NCI-H774 (cell line): ENCODE measurements at places on chromosomes 3 and 15.
A peak's percentile ranks its signal among the peaks of the same experiment; 100 is the strongest.

DNA sequence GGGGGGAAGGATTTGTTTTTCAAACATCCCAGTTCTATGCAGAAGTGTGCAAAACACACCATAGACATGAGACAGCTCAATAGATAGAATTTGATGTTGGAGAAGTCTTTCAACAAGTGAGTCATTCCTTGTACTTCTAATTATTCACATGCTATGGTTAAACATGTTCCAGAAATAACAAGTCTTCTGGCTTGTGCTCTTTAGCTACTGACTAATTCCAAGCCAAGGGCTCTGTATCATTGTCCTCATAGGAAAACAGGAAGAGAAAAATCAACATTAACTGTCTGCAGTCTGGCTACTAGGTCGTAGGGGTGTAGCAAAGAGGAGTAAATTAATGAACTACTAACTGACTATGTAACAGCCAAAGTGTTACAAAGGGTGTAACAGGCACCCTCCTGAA, 25.8 kb downstream of the LDHAL6B start:
- DNase-seq = no peak

- DNase-seq = no peak
Measured at GRCh38 chr3:197327701-197328100, 29.3 kb upstream of the DLG1 start.

DNA sequence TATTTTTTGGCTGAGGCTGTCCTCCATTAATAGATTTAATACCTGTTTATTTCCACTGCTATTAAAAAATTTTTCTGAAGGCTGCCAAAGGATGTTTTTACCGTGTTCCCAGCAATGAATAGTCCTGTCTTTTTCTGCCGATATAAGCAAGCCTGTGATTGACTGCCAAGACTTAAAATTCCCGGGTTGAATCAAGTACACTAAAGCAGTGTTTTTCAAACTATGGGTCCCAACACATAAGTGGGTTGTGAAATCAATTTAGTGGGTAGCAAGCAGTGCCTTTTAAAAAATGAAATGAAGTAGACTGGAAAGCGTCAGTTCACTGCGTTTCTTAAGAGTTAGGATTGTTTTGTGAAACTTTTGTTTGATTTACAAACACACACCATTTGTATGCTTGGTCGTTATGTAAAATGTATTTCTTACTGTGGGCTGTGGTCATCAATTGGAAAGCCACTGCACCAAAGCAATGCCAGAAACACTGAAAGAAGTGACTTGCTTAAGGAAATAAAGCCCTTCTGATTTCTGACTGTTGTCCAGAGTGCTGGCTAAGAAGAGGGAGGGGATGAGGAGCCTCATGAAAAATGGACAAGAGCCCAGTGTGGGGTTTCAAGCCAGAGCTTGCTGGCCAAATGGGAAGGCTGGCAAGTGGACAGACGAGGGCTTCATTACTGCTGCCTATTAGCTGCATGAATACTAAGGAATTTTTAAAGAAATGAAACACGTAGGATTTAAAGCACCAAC, 206.0 kb downstream of the THRB start:
- DNase-seq = no peak

- DNase-seq = no peak
Measured at GRCh38 chr15:63922916-63923315, 89.2 kb upstream of the HERC1 start.

GRCh38 chr3:93906245-93906644, 67.5 kb downstream of the PROS1 start:
- no peak for DNase-seq

GRCh38 chr15:60283936-60284335, 113.8 kb downstream of the ANXA2 start:
- no peak for DNase-seq

GRCh38 chr15:58330741-58331559, 100.8 kb upstream of the LIPC start:
- DNase-seq = no peak

DNA sequence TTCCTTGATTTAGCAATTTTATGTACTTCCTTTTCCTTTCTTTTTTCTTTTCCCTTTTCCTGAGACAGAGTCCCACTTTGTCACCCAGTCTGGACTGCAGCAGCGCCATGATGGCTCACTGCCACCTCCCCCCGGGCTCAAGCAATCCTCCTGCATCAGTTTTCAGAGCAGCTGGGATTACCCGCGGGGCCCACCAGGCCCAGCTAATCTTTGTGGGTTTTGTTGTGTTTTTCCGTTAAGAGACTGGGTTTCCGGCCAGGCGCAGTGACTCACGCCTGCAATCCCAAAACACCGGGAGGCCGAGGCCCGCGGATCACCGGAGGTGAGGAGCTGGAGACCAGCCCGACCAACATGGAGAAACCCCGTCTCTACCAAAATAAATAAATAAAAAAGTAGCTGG, 17.7 kb downstream of the GOLGA8S start:
- no peak for DNase-seq

DNA sequence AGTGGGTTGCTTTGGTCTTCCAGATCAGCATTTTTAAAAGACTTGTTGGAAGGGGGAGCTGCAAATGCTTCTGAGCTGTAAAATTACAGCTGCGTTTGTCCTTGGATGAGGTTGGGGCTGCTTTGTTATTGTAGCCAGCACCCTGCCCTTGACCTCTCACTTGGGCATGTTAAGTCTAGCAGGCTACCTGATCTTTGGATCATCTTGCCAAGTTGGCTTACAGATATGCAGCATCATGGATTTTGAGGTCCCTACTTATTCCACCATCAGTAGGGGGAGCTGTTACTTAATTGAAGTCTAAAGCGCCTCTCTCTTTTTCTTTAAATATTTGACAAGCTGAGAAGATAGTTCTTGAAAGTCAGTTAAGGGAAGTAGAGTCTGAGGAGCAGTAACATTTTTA, 793.0 kb downstream of the MCTP2 start:
- no peak for DNase-seq

GRCh38 chr3:149339931-149340309, 6.5 kb upstream of the TM4SF18 start:
- peak; percentile 73 for DNase-seq

GRCh38 chr3:169861871-169862270, 7.9 kb downstream of the LRRC31 start:
- DNase-seq = no peak

GRCh38 chr3:167761302-167761701, 25.8 kb downstream of the SERPINI1 start:
- DNase-seq = no peak

DNA sequence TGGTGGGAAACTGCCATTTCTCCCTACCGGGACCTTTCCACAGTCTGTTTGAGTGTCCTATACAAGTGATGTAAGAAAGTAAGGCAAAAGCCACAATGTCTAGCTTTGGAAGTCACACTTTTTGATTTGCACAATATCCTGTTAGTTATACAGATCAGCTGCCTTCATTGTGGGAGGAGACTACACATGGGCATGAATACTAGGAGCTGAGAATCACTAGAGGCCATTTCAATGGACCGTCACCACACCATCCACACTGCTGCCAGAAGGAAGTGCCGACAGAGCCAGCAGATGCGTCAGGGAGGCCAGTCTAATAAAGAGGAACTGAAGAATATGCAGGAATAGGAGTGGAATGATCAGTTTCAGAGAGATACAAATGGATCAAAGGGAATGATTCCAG, 65.8 kb downstream of the SCN11A start:
- no peak for DNase-seq

DNA sequence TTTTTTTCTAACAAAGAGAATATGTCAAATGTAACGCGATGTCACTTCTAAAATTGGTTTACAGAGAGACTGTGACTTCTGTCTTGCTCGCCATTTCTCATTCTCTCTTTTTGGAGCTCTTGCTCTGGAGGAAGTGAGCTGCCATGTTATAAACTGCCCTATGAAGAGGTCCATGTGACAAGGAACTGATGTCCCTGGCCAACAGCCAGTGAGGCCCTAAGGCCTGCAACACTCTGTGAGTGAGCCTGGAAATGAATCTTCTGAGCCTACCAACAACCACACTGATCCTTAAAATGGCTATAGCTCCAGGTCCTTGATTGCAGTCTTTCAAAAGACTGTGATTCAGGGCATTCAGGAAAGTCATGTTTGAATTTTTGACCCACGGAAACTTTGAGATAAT, 49.9 kb downstream of the NMD3 start:
- no peak for DNase-seq

GRCh38 chr3:174945276-174945675, 86.1 kb downstream of the NAALADL2 start:
- no peak for DNase-seq

DNA sequence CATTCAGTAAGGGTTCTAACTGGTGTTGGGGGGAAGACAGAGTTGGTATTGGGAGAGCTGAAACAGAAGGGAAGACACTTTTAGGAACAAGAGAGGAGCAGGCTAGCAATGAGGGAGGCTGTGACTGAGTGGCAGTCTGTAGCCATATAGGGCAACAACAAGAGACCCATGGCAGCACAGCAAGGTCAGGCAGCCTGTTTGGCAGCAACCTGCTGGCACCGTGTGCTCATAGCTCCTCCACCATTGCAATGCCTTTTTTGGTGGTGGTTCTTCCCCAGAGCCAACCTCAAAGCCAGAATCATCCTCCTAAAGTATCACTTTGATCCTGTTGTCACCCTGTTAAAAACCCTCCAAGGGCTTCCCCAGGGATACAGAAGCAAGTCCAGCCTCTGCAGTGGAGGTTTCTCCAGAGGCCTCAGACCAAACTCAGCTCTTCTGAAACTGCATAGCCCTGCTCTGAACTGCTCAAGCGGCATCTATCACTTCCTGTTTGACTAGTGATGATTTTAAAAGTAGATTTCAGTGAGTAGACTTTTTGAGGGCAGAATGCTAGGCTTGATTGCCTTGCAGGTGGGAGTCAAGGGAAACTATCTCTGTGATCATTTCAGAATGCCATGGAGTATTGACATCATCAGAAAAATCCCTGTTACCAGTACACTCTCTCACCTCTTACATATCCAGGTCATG, 176.9 kb downstream of the STAC start:
- no peak for DNase-seq

DNA sequence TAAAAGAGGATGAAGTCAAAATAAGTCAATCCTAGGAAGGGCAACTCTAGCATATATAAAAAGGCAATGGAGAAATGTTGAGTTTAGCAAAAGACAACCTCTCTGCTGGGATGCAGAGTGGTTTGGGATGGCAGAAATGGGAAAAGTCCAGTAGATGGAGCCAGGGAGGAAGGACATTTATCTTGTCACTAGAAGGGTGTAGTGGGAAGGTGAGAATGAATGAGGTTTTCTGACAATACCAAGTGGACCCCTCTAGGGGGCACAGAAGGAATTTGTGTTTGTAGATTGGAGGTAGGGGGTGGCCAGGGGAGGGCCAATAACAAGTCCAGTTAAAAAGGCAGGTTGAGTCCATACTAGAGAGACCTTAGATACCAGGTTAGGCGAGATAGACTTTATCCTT, 80.0 kb downstream of the THSD4 start:
- no peak for DNase-seq

DNA sequence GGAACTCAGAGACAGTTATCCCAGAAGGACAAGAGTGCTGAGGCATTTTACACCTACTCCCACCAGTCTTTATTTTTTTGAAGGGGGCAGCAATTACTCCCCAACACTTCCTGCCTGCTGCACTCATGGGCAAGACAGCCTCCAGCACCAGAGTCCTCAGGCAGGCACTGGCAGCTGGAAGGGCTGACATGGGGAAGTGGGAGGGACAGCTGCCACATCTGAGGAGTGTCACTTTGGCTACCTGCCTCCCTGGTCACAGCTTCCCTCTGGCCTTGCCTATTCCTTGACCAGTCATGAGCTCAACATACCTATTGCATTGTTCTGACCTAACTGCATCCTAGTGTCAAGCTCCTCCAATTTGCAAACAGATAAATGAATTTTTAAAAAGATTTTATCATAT, 10.2 kb upstream of the LACTB start:
- no peak for DNase-seq

GRCh38 chr3:75978686-75979085, 193.3 kb upstream of the ZNF717 start:
- DNase-seq = no peak
